NCI-H69 (cell line): ENCODE measurements at places on chromosomes 3 and 15.

- DNase-seq, result no peak
Measured at GRCh38 chr3:167611718-167612117, 42.0 kb downstream of the WDR49 start.

GRCh38 chr3:117743993-117744392, 1034.4 kb downstream of the TUSC7 start:
- no peak for DNase-seq

DNA sequence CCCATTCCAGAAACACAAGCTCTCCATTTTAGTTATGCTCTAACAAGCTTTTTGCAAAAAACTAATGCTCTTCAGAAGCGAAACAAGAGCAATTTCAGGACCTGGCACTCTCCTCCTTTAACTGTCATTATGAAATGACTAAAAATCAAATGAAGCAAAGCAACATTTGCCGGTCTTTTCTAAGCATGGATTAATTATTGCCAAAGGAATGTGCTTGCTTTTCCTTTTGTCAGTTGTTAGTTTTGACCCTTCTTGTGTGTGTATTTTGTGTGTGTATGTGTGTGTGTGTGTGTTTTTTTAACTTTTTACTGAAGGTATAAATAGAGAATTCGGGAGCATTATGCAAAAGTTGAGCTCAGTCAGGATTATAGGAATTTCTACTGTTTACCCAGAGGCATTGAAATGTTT, 509.1 kb downstream of the TUSC7 start:
- no peak for DNase-seq

- no peak for DNase-seq
Measured at GRCh38 chr3:69194431-69195165, 72.2 kb upstream of the LMOD3 start.

DNA sequence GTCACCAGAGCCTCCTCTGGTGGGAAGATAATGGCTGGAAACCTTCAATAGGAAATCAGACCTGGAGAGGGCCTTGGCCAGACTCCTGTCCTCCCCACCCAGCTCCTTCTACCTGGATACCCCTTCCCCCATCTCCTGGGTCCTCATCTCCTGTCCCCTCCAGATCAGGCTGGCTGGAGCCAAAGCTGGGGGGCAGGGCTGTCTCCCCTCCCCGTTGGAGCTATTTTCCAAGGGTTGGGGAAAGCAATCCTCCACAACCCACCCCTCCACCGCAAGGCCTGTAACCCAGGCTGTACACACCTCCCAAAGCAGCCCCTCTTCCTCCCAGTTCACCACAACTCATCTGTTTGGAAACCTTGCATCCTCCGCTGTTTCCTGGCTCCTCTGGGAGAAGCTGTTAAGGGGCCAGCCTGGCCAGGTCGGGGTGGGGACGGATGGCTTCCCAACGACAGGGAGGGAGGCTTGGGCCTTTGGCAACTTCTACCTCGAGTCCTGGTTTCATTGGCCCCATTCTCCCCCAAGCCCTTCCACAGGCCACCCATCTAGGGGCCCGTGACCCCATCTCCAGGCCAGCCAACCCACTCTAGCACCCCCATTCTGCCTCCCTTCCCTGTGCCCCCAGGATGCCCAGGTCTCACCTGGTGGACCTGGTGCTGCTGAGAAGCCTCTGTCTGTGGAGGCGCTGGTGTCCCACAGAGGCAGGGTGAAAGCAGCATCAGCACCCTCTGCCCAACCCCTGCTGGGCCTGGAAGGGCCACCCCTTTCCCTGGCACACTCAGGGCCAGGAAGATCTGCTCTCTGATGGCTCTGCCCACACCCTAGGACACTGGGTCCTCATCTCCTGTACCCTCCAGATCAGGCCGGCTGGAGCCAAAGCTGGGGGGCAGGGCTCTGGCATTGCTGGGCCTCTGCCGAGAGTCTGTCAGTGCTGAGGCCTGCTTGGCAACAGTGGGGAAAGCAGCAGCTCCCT, 22.1 kb upstream of the GOLGA6C start:
- DNase-seq, result no peak

DNA sequence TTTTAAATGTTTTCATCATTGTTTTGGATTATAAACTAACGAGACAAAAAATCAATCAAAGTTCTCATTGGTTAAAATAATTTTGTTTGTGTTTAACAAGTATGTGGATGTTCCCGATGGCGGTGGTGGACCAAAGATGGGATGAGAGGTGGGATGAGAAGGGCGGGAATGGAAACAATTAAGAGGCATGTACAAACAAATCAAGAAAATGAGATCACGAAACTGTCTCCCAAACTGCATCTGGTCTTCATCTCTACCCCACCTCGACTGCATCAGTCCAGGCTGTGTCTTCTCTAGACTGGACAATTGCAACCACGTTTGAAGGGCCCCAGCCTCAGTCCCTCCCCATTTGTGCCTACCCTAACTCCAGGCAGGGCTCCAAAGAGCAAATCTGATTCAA, 56.1 kb downstream of the SLC12A8 start:
- DNase-seq, result no peak

DNA sequence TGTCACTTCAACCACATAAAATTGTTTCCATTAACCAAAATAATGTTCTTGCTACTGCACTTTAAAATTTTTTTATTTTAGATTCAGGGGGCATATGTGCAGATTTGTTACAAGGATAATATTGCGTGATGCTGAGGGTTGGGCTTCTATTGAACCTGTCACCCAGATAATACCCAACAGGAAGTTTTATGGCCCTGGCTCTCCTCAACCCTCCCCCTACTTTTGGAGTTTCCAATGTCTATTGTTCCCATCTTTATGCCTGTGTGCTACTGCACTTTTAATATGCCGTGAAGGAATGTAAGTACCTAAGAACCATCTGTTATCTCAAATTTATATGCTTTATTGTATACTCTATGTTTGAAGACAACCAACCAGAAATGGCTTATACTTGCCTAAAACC, 42.0 kb upstream of the IMPG2 start:
- DNase-seq, result peak; percentile 2

GRCh38 chr3:52645549-52645948, 40.2 kb downstream of the PBRM1 start:
- DNase-seq, result no peak

GRCh38 chr15:62296756-62297507, 131.8 kb upstream of the C2CD4B start:
- no peak for DNase-seq

GRCh38 chr3:50620820-50621219, 3.9 kb downstream of the MAPKAPK3 start:
- no peak for DNase-seq

DNA sequence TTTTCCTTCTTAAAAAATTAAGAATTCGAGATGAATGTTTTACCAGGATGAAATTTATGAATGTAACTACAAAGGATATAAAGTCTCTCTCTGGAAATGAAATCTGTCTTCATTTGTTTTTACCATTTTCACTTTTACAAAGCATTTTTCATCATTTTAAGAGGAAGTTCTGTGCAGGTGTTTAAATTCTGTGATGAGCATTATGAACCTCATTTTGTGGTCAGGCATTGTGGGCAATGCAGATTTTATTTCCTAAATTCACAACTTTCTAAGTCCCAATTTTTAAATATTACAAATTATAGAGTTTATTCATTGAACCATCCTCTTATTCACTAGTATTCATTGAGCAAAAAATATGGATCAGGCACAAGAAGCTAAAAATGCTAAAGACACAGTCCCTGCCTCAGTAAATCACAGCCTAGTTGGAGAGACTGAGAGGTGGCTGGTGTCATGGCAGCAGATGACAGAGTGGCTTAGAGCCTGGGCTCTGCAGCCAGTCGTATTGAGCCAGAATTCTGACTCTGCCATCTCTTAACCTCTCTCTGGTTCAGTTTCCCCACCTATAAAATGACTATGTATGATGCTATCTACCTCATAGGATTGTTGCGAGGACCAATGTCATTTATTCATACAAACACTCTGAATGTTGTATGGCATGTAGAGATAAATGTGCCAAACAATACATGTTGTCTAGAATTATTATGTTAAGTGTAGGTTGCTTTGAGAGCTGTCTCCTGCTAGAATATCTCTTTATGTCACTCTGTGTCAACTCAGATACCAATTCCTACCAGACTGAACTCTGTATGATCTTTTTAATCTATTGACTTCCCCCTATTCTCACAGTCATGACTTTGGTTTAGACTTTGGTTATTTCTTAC, 7.5 kb upstream of the TGFBR2 start:
- no peak for DNase-seq

DNA sequence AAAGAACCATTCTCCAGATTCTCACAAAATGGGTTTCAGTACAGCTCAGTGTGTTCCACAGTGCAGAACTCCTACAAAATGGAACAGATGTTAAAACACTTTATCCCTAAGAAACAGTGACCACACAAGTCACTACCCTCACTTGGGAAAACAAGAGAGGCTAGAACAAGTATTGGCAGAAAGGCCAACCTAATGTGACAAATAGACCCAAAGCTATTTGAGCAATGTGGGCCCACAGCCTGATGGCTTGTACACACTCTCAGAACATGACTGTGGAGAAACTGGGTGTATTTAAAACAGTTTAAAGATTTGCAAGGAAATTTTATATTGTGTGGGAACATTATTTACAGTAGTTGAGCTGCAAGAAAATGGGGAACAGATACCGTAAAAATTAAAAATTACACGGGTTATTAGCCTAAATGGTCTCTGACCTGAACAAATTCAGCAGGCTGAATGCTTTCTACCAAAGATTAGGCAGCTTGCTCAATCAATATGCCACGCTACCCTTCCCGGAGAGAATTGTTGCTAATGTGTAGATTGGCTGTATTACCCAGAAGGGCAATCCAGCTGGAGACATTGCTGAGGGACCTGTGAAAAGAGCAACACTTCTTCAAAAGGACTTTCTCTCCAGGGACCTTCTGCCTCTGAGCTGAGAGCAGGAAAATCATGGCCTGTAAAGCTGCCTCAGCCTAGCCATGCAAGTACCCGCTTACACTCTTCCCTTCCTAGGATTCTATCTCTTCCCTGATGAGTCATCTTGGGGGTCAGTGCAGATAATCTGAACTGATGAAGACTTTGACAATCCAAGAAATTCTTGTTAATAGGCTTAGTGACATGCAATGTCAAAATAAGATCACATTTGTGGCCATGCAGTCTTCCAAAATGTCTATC, 97.1 kb downstream of the STRIT1 start:
- no peak for DNase-seq

GRCh38 chr3:188037965-188038581, 115.9 kb upstream of the LPP start:
- DNase-seq, result no peak

GRCh38 chr15:53758412-53758811, 1.1 kb downstream of the WDR72 start:
- no peak for DNase-seq

- no peak for DNase-seq
Measured at GRCh38 chr3:144511346-144511745, 539.7 kb downstream of the DIPK2A start.

DNA sequence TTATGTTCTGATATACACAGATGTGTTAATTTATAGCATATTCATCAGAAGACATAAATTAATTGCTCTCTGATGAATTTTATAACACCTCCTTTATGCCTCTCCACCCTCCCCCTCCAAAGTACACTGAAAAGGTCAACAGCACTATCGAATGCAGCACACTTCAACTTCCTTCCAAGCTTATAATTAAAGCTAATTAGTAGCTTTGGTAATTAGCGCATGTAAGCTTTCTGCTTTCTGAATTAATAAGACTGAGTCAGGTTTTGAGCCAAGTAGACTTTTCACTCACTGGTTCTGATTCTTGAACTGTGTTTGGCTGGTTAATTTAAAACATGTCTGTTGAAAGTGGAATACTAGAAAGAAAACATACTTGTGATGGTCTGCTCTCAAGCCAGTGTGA, 760.8 kb upstream of the CFAP20DC start:
- peak; percentile 87 for DNase-seq

DNA sequence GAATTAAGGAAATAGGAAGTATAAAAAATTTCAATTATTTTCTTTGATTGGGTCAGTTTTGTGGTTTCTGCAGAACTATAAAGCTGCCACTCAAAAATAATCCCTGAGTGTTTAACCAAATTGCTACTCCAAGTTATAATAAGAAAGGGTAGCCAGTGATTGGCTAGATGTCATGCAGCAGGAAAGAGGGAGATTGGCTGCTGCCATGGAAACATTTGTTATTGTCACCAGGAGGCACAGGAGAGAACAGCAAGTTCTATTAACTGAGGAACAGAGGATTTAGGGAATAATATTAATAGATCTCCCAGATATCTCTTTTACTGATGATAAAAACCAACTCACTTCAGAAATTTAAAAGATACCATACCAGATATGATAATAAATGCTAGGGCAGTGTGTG, 42.6 kb downstream of the CLDN1 start:
- DNase-seq, result no peak

DNA sequence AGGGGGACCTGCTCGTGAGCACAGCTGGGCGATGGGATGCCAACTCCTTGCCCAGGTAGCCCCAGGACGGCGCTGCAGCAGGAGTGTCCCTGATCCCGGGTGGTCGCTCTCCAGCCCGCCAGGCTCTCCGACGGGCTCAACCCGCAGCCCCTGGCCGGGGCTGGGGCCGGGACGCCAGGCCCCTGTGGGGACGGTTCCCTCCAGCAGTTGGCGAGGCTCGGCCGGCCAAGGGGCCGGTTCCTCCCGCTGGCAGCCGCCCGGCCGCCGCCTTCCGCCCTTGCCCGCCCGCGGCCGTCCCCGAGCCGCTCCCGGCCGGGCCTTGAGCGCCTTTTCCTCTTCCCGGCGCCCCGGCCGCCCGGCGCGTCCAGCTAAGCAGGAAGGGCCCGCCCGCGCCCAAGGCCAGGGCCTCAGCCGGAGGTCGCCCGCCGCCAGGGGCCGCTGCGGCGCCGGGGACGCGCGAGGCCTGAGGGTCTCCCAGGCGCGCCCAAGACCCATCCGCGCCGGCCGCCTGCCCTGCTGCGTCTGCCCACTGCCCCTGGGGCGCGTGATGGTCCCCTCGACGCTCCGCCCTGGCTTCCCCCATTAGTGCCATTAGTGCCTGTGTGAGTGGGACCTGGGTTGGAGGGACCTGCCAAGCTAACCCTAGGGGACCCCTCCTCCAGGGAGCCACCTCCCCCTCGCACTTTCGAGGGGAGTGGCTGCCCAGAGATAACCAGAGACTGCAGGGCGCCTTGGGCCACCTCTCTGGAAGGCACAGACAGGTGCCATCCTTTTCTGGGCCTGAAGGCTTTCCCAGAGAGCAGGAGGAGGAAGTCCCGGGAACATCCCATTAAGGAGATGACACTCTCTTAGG, 106.4 kb downstream of the FBLN2 start:
- DNase-seq, result peak; percentile 63

GRCh38 chr3:129514563-129514962, 13.9 kb upstream of the RHO start:
- DNase-seq, result no peak
